ENCODE measurements at places on chromosomes 11 and 22. TPM values are rescaled to one million over a fixed set of nuclear protein-coding genes. Genes with fewer than 3 reads are reported as not detected.

FGF19 gene
- not detected for total RNA-seq

MICAL2 gene
- total RNA-seq = 77.6 TPM

APLNR gene
- total RNA-seq = 6.3 TPM

SMC1B gene
- total RNA-seq = not detected

TRAPPC4 gene
- 37.2 TPM for total RNA-seq

All from right atrium auricular region (tissue), 2 donors.